Mucosa of descending colon (tissue), 3 donors: ENCODE measurements at places on chromosomes 6 and 20. TPM values are rescaled to one million over a fixed set of nuclear protein-coding genes. Genes with fewer than 3 reads are reported as not detected.

UNC93A gene
- not detected for total RNA-seq

SLCO4A1 gene
- 15.0 TPM for total RNA-seq

VGLL2 gene
- not detected for total RNA-seq

GPR6 gene
- not detected for total RNA-seq

CCN6 gene
- total RNA-seq, result not detected

- no peak for DNase-seq
Measured at GRCh38 chr20:37353285-37353849, 7.4 kb downstream of the SRC start.

TRIM15 gene
- 51.4 TPM for total RNA-seq
